ENCODE measurements at places on chromosomes 7 and 10.

- DNase-seq, result no peak
Measured at GRCh38 chr10:104433669-104434068, 80.0 kb downstream of the CFAP58 start.

GRCh38 chr10:73983096-73984047, 14.5 kb upstream of the VCL start:
- DNase-seq, result no peak

DNA sequence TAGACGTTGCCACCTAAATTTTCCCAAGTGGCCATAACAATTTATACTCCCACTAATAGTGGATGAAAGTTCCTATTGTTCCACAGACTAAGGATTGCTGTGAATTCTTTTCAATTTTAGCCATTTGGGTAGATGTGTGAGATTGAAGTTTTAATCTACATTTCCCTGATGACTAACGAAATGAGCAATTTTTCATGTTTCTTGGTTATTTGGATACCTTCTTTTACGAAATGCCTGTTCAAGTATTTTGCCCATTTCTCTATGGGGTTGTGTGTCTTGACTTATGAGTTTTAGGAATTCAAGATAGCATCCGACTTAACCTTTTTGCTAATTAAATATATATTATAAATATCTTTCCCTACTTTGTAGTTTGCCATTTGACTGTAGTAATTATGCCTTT, 16.4 kb upstream of the PRKG1 start:
- DNase-seq, result no peak

DNA sequence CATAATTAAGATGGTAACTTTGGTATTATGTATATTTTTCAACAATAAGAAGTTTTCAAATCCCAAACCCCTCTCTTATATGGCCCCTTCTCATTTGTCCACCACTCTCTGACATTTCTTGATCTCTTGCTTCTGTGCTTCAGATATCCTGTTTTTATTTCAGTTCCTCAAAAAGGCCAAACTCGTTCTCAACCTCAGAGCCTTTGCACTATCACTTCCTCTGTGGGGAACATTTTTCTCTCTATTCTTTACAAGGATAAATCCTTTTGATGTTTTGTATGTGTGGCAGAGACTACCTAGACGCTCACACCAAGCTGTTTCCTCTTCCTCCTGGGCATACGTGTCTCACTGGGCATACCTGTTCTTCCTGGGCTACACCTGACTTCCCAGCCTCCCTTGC, 54.2 kb upstream of the FRMD4A start:
- DNase-seq, result no peak

- DNase-seq, result no peak
Measured at GRCh38 chr10:129637846-129638245, 170.8 kb downstream of the MGMT start.

DNA sequence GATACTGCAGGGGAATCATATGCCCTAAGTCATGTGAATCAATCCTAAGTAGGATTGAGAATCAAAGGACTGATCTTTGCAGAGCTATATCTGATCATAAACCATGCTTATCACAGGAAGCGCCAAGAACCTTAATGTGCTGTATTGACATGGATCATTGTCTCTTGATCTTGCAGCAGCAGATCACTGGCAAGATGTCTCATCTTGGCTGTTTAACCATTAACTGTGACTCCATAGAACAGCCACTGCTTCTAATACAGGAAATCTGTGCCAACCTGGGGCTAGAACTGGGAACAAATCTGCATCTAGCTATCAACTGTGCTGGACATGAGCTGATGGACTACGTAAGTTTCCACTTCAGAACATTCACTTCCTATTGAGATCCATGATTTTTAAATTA, 21.6 kb downstream of the ENO4 start:
- DNase-seq, result no peak

GRCh38 chr10:57579926-57580325, 687.8 kb downstream of the IPMK start:
- DNase-seq, result peak; percentile 6

DNA sequence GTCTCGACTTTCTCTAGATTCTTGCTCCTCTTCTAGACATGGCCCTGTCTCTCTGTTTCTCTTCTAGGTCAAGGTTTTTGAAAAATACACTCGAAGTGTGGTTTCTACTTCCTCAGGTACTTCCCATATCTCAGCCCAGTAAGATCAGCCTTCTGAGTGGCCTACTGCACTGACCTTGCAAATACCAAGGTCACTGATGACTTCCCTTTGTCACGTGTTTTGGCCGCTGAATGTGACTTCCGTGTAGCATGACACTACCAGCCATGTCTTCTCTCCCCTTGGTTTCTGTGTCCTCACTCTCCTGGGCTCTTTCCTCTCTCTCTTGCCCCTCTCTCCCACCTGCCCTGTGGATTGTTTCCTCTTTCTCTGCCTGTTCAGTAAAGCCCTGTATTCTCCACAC, 7.9 kb upstream of the WIPF3 start:
- no peak for DNase-seq

DNA sequence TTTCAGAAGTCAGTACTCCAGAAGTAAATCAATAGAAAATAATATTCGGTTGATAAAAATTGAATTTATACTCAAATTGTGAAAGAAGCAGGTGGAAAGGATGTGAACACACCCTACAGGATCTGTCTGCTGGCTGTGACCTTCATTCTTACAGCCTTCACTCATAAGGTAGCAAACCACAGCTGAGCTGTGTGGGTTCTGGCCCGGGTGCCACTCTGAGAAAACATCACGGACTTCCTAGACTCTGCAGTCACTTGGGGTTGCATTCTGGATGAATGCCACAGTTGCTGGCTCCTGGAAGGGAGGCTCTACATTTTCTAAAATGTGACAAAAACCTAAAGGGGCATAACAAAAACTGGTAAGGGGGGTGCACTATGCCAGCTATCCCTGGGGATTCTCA, 36.0 kb upstream of the ABLIM1 start:
- no peak for DNase-seq

DNA sequence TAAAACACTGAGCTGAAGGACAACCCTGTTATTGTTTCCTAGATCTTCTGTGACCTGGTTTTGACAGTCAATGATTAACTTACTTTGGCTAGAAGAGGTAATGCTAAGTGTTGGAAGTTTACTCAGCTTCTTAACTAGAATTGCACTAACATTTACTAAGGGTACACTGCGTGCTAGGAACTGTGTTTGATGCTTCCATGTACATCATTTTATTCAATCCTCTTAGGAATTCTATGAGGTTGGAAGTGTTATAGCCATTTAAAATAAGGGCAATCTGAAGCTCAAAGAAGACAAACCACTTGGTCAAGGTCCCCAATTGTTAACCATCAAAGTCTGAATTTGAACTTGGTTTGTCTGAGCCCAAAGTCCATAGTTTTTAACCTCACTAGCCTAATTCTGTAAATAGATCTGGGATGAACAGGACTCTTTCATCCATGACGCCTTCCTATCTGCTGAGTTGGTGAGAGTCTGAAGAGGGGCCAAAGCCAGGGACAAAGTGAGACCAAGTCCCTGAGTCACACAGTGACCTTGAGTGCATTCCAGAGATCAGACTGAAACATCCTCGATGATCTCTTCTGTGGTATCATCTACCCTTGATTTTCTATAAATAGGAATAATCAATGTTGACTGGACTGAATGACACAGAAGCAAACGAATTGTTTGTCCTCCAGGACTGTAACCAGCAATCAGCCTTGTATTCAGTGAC, 29.2 kb upstream of the ZNRF2 start:
- no peak for DNase-seq

- DNase-seq, result no peak
Measured at GRCh38 chr7:151626422-151627115, 106.9 kb upstream of the RHEB start.

DNA sequence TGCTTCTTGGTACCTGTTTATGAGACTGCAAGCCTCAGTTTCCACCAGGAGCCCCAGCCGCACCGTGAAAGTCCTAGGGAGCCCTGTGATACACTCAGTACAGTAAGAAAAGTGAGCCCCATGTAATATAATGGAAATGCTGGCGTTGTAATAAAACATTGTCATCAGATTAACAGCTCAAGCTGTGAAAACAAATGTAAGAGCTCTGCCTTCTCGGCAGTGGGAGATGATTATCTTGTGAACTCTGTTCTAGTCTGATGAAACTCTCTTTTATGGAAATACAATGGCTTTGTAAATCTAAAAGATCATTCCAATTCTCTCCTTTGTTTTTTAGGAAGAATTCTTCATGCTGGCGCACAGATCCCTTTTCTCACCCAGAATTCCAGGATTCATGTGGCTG, 299.9 kb downstream of the ABCA13 start:
- no peak for DNase-seq

DNA sequence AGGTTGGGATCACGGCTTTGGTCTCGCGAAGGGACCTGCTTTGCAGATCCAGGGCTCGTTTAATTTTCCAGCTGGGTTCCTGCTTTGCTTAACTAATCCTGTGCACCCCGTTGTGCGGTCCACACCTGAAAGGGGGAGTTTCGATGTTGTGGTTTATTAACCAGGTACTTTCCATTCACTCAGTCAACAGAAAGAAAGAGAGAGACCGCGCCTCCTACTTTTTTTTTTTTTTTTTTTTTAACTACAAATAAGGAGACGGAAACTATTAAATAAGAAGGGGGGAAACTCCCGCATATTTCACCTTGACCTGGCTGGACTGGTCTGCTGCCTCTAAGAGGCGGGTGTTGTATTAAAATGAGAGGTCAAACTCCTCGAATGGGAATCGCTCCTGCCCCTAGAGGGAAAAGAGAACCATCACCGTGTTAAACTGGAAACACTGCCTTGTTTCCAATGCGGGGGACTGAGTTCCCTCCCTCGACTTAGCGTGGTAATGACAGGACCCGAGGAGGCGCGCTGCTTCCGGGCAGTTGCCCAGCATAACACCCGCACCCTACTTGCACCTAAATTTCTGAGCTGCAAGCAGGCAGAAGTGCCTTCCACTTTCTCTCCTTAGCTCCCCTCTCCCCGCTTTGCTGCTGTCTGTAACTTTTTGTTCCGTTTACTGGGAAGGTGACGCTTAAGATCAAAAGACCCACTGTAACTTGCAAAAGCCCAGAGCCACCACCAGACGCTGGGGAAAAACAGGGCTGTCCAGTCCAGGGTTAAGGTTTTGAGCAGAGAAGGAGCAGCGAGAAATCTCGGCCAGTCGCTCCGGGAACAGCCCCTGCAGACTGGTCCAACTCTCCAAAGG, 1.1 kb upstream of the ITGB8 start:
- DNase-seq, result peak; percentile 75

GRCh38 chr7:128000048-128000447, 31.2 kb downstream of the LRRC4 start:
- no peak for DNase-seq

GRCh38 chr7:22694597-22695207, 32.3 kb upstream of the IL6 start:
- DNase-seq, result no peak
